Suppressor macrophage treated with lipopolysaccharide for 1 hour (primary cell): ENCODE measurements at places on chromosomes 6 and 20.

- DNase-seq, result no peak
Observed at GRCh38 chr20:17960927-17961586, 7.5 kb downstream of the SNX5 start.

DNA sequence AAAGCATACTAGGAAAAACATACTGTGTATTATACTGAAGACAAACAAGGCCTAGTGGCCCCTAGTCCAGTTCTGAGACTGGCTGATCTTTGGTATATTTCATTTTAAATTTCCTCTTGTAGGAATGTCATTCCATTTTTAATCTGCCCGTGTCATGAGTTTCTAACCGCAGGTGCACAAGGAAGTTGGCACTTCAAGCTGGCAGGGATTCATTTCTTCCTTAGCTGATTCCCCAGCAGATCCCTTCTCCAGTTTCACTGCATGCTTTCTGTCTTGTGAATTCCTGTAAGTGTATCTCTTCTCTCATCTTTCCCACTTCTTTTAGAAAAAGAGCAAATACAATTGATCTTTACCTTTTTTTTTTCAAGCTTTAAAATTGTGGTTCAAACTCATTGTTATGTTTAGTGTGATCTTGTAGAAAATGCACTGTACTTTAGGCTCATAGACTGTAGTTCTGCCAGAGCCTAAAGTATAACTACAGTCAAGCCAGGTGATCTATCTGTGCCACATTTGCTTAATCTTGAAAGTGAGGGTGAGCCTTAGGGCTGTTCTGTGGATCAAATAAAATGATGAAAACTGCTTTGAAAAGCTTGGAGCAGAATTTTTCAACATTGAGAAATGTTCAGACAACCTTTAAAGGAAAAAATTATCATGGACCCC, 37.0 kb downstream of the RNF217 start:
- DNase-seq, result no peak

- peak; percentile 26 for DNase-seq
Observed at GRCh38 chr6:16849988-16850680, 88.9 kb upstream of the ATXN1 start.

DNA sequence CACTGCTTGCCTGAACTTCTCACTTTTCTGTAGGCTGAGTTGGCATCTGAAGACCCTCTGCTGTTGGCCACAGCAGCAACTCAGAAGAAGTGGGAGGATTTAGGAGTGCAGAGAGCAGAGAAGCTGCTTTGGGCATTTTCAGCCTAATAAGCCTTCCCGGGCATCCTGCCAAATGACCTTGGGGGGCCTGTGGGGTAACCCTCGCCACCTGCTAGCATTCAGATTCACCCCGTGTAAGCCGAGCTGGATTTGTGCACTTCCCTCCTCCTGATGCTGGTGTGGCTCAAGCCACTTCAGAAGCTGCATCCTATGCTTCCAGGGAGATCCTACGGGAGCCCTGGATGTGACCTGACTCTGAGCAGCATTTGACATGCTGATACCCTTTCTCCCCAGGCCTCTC, 114.8 kb downstream of the LRFN2 start:
- no peak for DNase-seq

DNA sequence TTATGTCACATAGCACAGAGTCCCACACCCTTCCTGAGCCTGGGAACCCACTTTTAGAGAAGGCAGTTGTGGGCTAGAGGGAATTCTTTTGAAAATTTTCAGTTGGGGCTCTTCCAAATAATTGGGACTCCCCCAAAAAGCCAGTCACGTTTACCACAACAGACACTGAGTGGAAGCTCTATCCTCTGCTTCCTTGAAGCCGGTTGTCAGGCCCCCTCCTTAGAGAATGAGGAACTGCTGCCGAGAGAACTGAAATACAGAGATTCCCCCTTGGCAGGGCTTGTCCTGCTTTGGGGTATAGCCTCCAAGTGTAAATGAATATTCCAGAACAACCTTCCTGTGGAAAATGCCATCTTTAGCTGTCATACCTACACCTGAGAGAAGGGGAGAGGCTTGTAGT, 2.7 kb upstream of the JAG1 start:
- DNase-seq, result peak; percentile 84

GRCh38 chr6:139881728-139882211, 507.3 kb upstream of the CITED2 start:
- peak; percentile 57 for DNase-seq

DNA sequence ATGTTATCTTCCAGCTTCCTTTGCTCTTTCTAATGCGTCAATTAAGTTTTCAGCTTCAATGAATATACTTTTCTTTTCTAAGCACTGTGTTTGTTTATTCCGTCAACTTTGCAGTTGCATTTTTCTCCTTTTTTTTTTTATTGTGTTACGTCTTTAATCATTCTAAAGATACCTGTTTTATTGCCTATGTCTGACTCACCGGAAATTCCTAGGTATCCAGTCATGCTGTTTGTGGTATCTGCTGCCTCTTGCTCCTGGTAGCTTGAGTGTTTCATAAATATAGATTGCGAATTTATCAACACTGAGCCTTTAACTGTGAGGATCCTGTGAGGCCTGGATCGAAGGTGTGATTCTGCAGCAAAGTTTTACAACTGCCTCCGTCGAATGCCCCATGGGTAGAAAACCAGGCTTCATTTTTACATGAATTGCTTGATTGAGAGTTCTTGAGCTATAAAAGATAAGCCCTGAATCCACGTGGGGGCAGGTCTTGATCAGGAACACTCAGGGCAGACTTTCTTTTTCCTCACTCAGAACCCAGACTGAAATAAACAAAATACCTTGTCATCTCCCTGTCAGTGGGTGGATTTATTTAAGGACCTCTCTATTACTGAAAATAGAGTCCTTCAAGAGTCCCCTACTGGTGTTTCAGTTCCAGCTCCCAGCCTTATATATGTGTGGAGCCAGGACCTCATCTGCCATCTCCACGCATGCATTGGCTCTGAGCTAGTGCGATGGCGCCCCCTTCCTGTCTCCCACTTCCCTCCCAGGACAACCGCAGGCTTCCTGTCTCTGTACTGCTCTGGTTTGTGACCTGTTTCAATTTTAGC, 60.1 kb upstream of the LRRC1 start:
- peak; percentile 18 for DNase-seq

DNA sequence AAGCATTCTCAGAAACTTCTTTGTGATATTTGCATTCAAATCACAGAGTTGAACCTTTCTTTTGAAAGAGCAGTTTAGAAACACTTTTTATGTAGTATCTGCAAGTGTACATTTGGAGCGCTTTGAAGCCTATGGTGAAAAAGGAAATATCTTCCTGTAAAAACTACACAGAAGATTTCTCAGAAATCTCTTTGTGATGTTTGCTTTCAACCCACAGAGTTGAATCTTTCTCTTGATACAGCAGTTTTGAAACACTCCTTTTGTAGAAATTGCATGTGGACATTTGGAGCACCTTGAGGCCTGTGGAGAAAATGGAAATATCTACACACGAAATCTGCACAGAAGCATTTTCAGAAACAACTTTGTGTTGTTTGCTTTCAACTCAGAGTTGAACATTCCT, 612.3 kb upstream of the ZNF337 start:
- DNase-seq, result no peak

DNA sequence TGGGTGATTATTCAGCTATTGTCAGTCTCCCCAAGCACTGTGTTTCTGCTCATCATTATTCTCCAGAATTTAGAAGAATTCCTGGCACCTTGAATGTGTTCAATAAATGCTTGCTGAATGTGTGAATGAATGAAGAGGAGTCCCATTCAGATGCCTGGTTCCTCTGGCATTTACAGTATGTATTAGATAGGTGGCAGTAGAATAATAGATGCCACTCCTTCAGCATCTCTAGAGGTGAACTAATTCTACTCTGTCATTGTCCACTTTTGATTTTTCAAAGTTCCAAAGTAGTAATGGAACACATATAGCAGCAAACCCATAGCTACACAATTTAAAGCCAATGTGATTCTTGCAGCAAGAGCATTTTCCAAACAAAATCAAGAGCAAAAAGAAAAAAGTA, 118.9 kb upstream of the CEP162 start:
- DNase-seq, result no peak

- DNase-seq, result no peak
Observed at GRCh38 chr6:15157479-15157878, 88.4 kb upstream of the JARID2 start.

DNA sequence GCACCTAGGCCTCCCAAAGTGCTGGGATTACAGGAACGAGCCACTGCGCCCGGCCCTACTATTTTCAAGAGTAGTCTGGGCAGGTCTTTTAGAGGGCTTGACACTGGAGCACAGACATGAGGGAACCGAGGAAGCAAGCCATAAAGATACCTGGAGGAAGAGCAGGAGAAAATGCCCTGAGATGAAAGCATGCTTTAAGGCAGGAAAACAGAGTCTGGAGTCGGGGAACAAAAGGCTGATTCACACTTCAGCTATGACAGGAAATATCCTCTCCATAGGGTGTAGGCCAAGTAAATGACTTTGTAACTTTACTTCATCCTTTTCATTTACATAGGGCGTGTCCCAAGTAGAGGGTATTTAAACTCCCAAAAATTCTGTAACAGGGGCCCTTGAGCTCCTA, 4.3 kb upstream of the SERINC3 start:
- DNase-seq, result no peak

- DNase-seq, result no peak
Observed at GRCh38 chr20:38156888-38157634, 8.0 kb downstream of the TGM2 start.

DNA sequence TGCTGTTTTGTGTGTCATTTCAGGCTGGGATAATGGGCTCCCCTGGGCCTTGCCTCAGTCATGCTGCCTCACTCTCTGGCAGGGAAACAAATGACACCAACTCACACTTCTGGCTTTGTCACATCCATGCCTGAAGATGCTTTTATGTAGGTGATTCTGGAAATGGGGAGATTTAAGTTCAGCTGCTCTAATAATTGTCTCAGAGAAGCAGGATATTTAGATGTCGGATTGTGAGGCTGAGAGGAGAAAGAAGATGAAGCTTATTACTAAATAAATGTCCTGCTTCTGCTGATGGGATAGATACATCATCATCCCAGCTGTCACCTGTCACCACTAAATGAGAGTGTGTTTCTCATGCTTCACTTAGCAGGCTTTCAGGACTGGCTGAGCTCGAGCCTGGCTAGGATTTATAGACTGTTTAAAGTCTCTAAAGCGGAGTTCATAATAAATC, 480.2 kb upstream of the SPTLC3 start:
- DNase-seq, result no peak

- DNase-seq, result no peak
Observed at GRCh38 chr6:87993356-87993755, 54.3 kb upstream of the SPACA1 start.

DNA sequence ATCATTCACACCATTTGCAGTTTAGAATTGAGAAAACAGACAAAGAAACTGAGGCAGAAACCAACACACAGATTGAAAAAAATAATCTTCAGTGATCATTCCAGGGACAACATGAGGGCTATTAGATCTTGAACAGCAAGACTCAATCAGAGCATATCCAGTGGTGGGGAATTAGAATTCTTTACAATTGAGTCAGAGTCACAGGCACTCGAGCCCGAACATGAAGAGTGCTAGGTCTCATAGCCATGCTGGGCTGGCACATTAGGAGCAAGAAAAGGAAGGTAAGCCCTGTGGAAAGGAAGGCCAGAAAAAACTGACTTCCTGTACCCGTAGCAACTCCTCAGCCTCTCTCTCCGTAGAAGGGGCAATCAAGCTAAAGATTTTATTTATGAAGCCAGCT, 419.9 kb downstream of the HAO1 start:
- no peak for DNase-seq

DNA sequence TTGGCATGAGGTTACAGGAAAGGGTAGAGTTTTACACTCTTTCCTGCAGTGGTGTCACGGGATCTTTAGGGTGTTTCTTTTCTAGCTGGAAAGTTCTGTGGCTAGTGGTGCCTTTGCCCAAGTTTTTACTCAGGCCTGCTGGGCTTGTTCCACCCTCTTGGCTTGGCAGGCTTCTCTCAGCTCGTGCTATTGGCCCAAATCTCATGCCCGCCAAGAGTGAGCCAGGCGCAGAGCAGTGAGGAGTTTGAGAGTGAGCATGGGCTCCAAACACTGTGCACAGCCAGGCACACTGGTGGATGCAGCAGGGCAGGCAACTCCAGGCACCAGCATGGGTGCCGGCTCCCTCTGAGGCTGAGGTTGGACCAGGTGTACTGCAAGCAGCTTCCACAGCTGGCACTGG, 206.5 kb downstream of the SAMD5 start:
- DNase-seq, result no peak

DNA sequence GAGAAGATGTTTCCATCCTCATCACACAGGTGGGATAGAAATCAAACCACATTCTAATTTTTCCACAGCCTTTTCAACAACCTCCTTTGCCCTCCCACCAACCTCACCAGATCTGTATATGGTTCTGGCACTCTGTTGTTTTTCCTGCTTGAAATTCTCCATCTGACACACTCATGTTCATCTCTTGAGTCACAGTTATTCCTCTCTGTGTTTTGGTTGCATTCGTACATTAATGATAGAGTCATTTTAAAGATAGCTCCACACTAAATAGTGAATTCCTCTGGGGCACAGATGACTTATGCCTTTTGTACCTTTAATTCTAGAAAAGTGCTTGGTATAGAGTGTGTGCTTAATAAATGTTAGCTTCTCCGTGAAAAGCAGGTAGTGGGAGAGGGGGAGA, 1.4 kb upstream of the GCLC start:
- no peak for DNase-seq

DNA sequence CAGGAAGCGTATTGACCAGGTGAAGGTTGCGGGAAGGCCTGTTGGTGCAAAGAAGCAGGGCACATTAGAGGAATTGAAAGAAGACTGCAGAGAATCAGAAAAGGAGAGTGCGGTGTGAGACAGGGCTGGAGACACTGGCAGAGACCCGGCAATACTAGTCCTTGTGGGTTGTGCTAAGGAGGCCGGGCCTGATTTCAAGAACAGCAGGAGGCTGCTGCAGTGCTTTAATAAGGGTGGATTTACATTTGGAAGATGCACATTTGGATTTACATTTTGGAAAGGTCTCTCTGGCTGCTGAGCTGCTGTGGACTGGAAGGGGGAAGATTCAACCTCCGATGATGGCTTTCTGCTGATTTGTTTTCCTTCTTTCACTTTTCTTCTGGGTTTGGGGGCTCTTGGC, 167.8 kb downstream of the SLC24A3 start:
- no peak for DNase-seq

DNA sequence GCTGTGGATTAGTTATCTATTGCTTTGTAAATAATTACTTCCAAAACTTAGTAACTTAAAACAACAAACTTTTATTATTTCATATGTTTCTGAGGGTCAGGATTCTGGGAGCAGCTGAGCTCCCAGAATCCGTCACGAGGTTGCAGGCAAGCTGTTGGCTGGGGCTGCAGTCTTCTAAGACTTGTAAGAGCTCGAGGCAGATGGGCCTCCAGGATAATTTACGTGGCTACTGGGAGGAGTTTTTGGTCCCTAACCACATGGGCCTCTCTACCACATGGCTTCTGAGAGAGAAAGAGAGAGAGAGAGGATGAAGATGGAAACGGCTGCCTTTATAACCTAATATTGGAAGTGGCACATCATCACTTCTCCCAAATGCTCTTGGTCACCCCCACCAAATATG, 64.9 kb upstream of the SULF2 start:
- DNase-seq, result no peak

- DNase-seq, result no peak
Observed at GRCh38 chr6:130269969-130270635, 47.4 kb upstream of the SAMD3 start.

GRCh38 chr20:40188319-40188718, 500.7 kb downstream of the MAFB start:
- no peak for DNase-seq

- DNase-seq, result no peak
Observed at GRCh38 chr20:22805219-22805618, 220.8 kb upstream of the FOXA2 start.
